ENCODE measurements at places on chromosomes 2 and 18.

DNA sequence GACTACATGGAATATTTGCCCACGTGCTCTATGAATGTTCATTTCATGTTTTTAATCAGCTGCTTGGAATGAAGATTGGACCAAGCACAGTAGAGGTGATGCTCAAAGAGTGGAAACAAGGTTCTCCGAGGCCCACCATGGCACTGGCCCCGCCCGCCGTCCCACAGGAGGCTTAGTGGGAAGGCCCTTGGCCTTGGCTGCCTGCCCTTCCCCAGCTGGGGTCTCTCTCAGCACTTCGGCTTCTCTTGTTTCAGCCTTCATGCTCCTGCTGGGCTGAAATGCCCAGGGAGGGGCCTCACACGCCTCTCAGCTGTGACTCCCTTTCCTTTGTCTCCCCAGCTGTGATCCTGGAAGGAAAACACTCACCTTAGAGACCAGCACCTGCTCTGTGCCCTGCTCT is 833.2 kb downstream of the GALR1 start:
- DNase-seq, result no peak

DNA sequence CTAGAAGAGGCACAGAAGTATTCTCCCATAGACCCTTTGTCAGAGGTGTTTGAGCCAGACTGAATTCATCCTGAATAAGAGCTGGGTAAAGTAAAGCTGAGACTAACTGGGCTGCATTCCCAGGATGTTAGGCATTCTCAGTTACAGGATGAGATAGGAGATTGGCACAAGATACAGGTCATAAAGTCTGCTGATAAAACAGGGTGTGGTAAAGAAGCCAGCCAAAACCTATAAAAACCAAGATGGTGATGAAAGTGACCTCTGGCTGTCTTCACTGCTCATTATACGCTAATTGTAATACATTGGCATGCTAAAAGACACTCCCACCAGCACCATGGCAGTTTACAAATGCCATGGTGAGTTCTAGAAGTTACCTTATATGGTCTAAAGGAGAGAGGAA is 364.9 kb upstream of the TMEFF2 start:
- DNase-seq, result no peak

DNA sequence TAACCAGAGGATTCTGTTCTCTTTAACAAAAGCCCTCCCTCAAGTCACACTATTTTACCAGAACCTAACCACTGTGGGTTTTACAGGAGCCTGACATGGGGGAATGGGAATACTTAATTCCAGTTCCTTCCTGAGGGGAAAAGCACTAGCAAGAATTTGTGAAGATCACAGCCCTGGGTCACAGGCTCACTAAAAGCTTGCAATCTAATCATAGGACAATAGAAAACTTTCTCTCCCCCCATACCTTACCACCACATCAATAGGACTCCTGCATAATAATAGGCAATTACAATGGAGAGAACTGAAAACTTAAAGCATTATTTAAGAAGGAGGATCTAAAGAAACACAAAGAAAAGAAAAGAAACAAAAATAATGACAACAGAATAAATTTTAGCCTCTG is 225.8 kb upstream of the ZNF804A start:
- no peak for DNase-seq

DNA sequence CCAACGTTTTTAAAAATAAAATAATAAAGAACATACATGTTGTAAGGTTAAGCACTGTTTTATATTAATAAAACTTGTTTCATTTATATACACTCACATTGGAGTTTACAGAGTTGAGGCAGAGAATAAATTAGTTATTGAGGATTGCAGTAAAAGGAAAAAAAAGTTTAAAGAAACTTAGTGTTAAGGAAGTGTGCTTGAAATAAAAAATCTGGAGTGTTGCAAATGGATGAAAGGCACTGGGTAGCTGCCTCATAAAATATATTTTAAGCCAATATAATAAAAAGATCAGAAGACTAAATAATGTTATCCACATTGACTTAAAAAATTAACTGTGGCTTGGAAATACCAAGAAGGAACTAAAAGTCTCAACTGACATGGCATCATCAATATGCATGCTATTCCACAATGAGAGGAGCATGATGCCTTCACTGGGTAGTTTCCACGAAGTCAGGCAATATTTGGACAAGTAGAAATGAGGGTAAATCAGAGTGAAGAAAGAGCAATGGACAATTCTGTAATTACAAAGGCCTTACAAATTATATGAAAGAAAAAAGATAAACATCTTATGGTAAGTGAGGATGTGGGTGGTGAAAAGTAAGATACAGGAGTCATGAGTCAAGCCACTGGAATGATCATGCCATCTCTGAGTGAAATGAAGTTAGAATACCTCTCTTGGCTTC is 2.5 kb downstream of the GALNT3 start:
- DNase-seq, result no peak

DNA sequence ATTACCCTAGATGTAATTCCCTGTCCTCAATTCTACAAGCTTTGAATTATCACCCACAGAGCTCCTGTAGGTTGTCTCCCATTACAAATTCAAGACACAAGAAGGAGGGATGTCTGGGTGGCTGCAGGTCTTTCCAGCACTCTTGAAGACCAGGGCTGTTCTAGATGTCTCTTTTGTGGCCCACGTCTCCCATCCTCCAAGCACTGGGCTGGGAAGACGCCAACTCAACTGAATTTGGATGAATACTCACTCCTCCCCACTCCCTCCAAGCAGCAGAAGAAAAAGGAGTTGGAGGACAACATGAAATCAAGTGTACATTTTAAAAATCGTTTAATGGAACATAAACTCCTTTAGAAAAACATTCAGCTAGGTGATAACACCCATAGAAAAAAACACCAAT is 31.2 kb downstream of the SMAD7 start:
- DNase-seq, result no peak

- DNase-seq, result no peak
Measured at GRCh38 chr18:35442701-35443100, 55.1 kb downstream of the INO80C start.

DNA sequence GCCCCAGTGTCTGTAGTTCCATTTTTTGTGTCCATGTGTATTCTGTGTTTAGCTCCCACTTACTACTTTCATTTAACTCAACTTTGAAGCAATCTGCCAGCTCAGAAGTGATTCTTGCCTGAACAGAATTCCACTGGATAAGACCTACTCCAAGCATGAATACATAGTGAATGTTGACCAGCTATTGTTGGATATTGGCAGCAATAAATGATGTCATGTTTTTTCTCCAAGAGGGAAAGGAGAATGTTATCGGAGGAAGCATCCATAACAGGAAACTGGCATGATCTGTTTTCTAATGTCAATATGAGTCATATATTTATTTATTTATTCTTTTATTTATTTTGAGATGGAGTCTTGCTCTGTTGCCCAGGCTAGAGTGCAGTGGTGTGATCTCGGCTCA is 36.8 kb upstream of the TRAPPC8 start:
- DNase-seq, result no peak

- DNase-seq, result no peak
Measured at GRCh38 chr2:16334886-16335603, 330.6 kb downstream of the CYRIA start.

Measured in activated effector memory CD4-positive, alpha-beta T cell treated with Interleukin-2 at 50 U/mL for 16 hours (primary cell).